ENCODE measurements at places on chromosomes 1 and 21. TPM values are rescaled to one million over a fixed set of nuclear protein-coding genes. Genes with fewer than 3 reads are reported as not detected.

DNA sequence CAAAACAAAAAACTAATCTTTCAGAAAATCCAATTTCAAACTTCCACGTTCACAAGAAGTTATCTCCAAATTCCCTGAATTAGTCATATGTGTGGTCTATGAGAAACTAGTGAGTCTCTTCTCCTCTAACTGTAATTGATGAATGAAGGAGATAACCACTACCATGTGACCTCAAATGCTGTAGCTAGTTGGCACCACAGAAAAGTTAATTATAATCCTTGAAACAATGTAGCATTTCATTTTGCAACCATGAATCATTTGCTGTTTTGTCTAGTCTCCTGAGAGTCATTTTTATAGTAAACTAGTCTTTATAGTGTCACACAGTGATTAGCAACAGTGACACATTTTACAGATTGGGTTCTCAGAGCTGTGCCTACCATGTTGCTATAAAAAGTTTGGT lies 287.5 kb downstream of the LRRIQ3 start:
- DNase-seq = no peak

DNA sequence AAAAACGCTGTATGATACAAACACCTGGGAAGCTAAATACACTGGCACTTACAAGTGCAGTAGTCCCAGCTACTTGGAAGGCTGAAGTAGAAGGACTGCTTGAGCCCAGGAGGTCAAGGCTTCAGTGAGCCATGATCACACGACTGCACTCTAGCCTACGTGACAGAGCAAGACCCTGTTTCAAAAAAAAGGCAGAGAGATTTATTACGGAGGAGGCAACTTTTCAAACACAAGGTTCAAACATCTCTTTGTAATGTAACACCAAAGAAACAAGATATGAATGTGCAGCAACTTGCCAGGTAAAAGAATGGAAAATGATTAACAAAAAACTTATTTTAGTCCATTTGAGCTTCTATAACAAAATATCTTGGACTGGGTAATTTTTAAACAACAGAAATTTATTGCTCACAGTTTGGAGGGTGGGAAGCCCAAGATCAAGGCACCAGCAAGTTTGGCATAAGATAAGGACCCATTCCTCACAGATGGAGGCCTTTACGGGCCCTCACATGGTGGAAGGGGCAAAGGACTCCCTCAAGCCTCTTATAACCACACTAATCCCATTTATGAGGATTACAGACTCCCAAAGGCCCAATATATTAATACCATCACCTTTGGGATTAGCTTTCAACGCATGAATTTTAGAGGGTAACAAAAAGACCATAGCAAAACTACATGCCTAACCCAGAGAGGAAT lies 73.3 kb downstream of the EVI5 start:
- DNase-seq = no peak

- no peak for DNase-seq
Observed at GRCh38 chr1:159040206-159040605, 30.5 kb downstream of the IFI16 start.

- DNase-seq = no peak
Observed at GRCh38 chr1:18005238-18005637, 102.4 kb upstream of the IGSF21 start.

DNA sequence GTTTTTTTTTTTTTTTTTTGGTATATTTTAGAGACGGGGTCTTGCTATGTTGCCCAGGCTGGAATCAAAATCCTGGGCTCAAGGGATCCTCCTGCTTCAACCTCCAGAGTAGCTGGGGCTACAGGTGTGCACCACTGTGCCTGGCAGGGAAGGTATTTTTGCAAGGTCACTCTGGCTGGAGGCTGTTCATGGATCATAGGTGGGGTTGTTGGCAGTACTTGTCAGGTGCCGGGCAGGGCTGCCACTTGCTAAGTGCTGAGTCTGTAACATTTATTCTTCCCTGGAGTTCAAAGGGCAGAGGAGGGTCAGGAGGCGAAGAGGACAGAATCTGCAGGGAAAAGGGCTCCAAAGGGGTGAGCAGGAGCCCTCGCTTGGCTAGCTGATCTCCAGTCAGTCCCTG lies 24.1 kb downstream of the A3GALT2 start:
- DNase-seq = no peak

- no peak for DNase-seq
Observed at GRCh38 chr1:34101151-34101550, 63.9 kb downstream of the CSMD2 start.

- no peak for DNase-seq
Observed at GRCh38 chr1:206672844-206673758, 11.6 kb upstream of the MAPKAPK2 start.

DNA sequence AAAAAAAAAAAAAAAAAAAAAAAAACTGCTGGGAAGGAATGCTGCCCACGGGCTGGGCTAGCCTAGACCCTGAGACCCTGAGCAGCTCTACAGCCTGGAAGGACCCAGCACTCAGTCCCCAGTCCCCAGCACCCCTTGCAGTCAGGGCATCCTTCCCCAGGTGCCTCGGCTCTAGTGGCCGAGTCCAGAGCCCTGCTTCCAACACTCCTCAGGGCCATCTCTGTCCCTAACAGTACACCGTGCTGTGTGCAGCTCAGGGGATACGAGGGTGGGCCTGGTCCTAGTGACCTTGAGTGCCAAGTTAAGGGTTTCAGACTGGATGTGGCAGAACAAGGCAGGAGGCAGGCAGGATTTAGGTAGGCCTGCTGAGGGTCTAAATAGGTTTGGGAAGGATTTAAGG lies 50.2 kb upstream of the LRP8 start:
- DNase-seq = no peak

DNA sequence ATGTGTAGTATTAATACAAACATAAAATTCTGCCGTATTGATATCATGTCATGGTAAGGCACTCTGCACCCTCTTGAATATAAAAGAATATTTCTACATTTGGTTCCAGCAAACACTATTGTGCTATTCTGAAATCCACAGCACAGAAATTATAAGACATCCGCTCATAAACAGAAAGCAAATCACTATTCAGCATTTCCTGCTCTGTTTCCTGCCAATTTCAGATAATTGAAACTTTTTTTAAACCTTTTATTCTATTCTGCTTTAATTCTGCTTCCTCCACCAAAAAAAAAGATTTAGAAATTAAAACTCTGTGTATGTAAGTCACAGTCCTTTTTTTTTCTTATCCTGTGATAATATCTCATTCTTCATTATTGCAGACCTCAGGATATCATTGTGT lies 39.6 kb upstream of the PLEKHO1 start:
- peak; percentile 13 for DNase-seq

DNA sequence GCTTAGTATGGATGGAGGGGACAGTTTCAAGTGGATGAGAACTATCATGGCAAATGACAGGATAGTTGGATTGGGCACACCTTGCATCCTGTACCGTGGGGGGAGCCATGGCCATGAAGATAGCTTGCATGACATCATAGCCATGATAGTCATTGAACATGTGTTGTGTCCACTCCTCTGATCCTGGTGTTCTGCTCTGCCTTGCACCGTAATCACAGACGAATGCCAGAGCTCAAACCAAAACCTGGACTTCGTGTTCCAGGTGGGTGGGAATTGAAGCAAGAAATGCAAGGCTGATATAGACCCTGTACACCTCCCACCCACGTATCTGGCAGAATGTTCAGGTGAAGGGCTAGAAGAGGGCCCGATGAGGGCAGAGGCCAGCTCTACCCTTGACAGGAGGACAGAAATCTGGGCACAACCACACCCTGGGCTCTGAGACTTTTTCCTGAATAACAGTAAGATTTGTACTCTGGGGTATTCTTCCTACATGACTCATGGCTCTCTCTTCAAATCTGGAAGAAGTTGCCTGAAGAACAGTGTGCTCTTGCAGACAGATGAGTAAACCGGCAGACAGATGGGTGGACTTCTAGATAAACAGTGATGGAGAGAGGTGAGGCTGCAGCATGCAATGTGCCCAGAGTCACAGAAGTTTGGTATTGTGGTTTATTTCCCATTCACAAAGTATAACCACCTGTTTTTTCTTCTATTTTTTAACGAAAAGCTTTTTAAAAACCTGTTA lies 45.0 kb downstream of the KCNJ6 start:
- no peak for DNase-seq

DNA sequence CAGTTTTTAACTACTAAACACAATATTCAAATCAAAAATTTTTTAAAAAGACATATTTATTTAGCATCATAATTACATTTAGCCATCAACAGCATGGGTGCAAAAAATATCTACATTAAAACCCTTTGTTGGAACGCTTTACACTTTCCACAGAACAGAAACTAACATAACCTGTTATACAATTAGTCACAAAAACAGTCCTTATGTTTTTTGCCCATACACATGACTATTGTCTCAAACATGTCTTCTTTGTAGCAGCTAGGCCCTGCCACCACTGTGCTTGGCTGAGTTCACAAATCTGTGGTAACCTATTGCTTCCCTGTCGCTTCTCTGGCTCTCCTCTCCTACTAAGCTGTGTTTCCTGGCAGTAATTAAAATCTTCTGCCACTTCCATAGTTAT lies 1350.0 kb upstream of the ADGRL2 start:
- no peak for DNase-seq

DNA sequence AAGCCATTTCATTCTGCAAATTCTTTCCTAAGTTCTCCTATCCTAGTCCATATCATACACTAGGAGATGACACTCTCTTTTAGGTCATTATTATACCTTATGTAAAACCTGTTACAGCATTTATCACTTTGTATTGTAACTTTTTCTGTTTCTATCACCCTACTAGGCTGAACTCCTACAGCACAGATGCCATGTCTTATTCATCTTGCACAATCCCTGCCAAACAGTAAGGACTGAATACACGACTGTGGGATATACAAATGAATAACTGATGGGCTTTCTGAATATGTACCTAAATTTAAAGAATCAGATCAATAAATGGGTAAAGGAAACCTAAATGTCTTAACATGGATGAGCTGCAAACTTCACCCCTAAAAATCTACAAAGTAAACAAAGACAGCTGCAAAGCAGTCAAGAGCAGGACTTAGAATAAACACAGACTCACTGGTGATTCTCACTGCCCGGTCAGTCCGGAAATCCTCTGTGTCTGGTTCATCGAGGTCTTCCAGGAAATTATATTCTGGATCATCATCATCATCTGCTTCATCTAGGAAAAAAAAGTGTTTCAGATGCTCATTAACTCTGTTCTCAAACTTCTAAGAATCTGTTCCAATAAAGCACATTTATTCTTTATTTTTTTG lies 62.3 kb downstream of the GON4L start:
- no peak for DNase-seq

GRCh38 chr1:38806090-38806489 lies 53.5 kb downstream of the RRAGC start:
- DNase-seq = no peak

- peak; percentile 7 for DNase-seq
Observed at GRCh38 chr1:10152709-10153284, 57.6 kb upstream of the KIF1B start.

DNA sequence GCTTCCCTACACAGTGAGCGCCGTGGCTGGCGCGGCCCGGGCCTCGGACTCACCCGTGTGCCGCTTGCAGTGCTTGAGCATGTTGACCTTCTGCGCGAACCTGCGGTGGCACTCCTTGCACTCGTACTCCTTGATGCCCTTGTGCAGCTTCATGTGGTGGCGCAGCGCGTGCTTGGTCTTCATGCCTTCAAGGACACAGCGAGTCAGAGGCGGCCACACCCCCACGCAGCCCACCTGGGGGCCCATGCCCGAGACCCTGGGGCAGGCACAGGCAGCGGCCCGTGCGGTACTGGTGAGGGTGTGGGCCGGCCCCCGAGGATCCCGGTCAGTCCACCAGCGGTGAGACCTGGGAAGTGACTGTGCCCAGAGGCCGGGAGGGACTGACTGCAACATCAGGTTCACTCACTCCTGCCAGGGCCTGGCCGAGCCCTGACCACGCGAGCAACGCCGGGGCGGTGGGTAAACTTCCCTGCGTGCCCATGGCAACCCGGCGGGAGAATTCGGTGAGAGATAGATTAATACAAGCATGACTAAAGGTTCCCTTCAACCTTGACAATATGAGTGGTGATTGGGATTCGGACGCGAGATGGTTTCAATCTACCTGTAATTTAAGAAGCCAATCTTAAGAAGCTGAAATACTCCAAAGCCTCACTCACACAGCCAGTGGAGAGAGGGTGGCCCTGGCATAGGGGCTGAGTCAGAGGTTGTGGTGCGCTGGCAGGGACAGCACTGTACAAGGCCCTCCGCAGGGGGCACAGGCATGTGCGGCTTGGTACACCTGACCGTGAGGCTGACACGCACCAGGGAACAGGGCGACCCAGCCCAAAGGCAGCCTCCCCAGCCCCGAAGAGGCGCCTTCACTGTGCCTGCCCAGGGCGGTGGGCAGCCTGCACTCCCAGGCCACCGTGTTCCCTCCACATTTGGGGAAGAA lies 49.1 kb upstream of the RIPK4 start:
- DNase-seq = no peak

GRCh38 chr1:18385239-18385790 lies 95.4 kb upstream of the KLHDC7A start:
- DNase-seq = no peak

DNA sequence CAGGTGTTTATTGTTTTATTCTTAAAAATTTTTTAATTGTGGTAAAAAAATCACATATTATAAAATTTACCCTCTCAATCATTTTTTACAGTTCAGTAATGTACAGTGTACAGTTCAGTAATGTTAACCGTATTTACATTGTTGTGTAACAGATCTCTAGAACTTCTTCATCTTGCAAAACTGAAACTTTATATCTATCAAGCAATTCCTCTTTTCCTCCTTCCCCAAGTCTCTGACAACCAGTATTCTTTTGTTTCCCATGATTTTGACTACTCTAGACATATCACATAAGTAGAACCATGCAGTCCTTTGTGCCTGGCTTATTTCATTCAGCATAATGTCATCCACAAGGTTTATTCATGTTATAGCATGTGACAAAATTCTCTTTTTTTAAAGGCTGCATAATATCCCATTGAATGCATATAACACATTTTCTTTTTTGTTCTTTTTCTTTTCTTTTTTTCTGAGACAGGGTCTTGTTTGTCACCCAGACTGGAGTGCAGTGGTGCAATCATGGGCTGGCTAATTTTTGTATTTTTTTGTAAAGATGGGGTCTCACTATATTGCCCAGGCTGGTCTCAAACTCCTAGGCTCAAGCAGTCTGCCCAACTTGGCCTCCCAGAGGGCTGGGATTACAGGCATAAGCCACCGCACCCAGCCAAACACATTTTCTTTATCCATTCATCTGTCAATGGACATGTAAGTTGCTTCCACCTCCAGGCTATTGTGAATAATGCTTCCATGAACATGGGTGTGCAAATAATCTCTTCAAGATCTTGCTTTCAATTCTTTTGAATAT lies 17.2 kb upstream of the RCSD1 start:
- no peak for DNase-seq

- no peak for DNase-seq
Observed at GRCh38 chr1:88890791-88891317, 513 bp downstream of the GTF2B start.

DNA sequence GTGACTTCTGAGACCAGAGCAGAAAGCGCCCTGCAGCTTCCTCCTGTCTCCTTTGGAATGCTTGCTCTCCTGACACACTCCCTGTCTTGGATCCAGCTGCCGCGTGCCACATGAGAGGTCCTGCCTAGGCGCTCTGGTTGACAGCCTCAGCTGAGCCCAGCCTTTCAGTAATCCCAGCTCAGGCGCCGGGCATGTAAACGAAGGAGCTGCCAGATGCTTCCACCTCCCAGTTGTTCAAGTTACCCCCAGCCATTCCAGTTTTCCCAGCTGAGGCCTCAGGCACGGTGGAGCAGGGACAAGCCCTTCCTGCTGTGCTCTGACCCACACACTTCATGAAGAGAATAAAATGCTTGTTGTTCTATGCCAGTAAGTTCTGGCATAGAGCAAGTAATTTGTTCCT lies 14.3 kb upstream of the CD34 start:
- no peak for DNase-seq

The CD1E gene
- total RNA-seq = not detected

The TIE1 gene
- 699 TPM for total RNA-seq

The KPRP gene
- not detected for total RNA-seq

The VASH2 gene
- 0.14 TPM for total RNA-seq

The SERPINC1 gene
- not detected for total RNA-seq

The MEGF6 gene
- 49.2 TPM for total RNA-seq

The DYNLT5 gene
- total RNA-seq = 1.1 TPM

Data from pulmonary artery endothelial cell (primary cell).